Sciatic nerve (tissue), 2 donors: ENCODE measurements at places on chromosomes 4 and X. TPM values are rescaled to one million over a fixed set of nuclear protein-coding genes. Genes with fewer than 3 reads are reported as not detected.

The CENPI gene
- total RNA-seq, result 4.9 TPM

The BTC gene
- 0.76 TPM for total RNA-seq

The NXF3 gene
- total RNA-seq, result 0.94 TPM

The ADGRG2 gene
- total RNA-seq, result 5.3 TPM

The LRP2BP gene
- total RNA-seq, result 4.9 TPM

The UNC5C gene
- 4.5 TPM for total RNA-seq

The GUCY2F gene
- not detected for total RNA-seq

GRCh38 chr4:136078976-136079375 lies 1453.3 kb downstream of the PCDH18 start:
- DNase-seq, result no peak

DNA sequence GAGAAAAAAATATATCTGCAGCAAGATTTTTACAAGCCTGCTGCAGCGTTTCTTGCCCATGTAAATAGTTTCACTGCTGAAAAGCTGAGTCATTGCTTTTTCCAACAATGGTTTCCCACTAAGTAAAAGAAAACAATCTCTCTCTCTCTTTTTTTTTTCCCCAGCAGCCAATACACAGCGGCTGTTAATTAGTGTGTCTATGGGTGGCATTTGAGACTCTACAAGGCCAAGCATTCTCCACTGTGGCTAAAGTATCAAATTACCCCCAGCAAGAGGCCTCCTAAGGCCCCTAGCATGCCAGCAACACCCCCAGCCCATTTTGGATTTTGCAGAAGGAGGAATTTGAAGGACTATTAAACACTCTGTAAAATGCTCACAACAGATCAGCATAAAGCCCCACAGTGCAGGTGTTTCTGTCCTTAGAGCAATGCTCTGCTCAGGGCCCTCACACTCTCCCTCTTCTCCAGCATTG lies 837.4 kb downstream of the TRIML1 start:
- DNase-seq, result no peak
